ENCODE measurements at places on chromosomes 12 and 14.

GRCh38 chr14:89407856-89408255 lies 9.2 kb downstream of the FOXN3 start:
- DNase-seq: no peak

DNA sequence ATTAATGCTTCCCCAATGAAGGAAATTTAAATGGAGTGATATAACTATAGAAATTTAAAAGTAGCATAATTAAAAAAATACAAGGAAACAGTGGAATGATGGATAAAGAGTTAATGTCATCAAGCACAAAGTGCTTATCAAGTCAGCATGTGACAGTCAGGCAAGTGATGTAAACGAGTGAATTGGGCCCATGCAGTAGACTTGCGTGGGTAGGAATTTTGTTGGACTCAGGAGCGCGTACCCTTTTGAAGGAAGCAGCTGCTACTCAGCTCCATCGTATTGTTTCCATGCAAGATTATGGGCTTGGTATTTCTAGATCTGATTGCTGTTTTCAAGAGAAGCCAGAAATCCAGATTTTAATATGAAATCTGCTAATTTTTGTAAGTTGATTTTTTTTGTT lies 4.4 kb upstream of the DYRK4 start:
- no peak for DNase-seq

DNA sequence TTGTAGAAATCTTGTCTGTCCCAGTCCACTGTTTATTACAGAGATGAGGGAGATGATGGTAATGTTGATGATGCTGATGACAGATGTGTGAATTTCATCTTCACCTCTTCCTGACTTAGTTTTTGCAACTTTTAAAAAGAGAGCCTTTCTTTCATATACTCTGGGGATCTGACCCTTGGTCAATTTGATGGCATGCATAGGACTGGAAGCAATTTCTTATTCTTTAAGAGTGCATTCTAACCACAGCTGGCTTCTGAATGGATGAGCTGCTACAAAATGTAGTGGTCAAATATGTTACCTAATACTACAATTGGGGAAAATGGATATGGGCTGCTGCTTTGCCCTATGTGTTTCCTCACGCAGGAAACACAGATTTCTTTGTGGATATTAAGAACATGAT lies 80.8 kb downstream of the MYRFL start:
- DNase-seq: no peak

DNA sequence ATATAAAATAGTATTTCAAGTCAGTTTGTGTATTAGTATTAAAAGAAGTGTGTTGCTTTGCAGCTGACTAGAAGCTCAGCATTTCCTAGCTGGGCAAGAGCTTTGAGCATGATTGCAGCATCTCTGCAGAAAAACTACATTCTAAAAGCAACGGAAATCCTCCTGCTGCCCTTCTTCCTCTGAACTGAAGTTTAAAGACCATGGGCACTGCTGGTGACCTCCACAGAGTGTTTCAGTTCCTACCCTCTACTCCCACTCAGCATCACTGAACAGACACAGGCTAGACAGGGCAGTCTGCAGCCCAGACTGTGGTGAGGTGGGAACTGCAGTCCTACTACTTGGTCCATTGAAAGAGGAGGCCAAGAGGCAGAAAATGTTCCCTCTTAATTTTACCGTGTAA lies 59.0 kb downstream of the FAR2 start:
- DNase-seq: no peak

DNA sequence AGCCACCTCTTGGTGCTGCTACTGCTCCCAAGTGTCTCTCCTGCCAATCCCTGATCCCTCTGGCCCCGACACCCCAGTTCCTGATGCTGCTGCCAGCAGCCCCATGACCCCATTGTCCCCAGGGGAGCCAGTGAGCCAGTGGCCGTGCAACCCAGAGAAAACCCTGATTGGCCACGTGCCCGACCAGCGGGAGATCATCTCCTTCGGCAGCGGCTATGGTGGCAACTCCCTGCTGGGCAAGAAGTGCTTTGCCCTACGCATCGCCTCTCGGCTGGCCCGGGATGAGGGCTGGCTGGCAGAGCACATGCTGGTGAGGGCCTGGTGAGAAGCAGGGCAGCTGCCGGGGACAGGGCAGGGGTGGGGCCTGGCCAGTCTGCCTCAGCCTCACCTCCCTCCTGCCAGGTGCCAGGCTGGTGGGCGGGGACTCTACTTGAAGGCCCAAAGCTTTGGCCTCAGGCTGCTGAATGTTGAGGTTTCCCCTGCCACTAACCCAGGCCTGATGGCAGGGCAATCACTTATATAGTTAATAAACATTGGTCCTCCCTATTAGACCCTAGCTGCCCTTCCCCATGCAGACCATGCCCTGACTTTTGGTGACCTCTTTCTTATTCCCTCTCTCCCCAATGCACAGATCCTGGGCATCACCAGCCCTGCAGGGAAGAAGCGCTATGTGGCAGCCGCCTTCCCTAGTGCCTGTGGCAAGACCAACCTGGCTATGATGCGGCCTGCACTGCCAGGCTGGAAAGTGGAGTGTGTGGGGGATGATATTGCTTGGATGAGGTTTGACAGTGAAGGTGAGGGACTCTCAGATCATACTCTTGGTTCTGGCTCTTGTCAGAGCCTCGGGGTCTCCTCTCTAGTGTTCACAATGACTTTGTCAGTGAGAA lies 5.1 kb downstream of the PCK2 start:
- no peak for DNase-seq

DNA sequence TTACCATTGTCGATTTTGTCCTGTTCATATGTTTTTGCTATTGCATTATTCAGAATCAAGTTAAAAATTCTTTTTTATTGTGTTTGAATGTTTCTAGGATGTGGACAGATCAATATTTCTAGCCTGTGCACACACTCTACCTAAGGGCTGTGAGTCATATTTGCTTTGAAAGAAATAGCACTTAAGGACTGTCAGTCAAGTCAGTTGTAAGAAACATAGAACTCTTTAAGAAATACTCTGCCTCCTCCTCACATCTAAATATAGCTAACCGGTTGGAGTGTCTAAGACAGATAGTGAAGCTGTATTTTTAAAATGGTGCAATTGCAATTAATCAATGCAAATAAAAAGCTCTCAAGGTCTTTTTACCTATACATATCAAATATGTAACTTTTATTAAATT lies 17.9 kb upstream of the MGST1 start:
- no peak for DNase-seq

DNA sequence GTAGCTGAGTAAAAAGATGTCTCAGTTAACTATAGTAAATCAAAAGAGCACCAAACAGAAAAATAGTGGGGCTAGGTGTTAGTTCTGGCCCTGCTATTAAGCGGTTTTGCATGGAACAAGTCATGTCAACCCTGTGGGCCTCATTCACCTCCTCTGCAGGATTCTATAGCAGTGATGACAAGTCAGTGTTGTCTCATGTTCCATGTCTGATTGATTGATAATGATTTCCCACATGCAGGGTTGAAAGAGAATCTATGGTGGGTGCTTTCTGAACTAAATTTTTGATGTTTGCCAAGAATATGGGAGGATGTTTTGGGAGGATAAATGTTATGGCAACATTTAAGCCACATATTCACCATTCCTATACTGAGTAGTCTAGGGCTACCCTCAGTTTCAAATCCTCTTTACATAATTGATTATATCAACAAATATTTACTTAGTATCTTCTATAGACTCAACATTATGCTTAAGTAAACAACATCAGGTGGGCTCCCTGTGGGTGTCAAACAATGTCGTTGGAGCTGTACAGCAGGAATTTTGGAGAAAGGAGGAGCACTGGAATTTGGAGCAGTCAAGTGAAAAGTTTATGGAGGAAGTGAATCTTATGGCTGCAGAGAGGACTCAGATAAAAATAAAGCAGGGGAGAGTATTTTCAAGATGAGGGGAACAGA lies 48.6 kb downstream of the IRAK3 start:
- DNase-seq: no peak

- DNase-seq: no peak
These were observed 628.6 kb downstream of the NRXN3 start for GRCh38 chr14:78798757-78799156.

GRCh38 chr14:55614304-55614703 lies 34.3 kb downstream of the KTN1 start:
- no peak for DNase-seq

GRCh38 chr14:40733206-40733605 lies 873.5 kb upstream of the LRFN5 start:
- DNase-seq: no peak

DNA sequence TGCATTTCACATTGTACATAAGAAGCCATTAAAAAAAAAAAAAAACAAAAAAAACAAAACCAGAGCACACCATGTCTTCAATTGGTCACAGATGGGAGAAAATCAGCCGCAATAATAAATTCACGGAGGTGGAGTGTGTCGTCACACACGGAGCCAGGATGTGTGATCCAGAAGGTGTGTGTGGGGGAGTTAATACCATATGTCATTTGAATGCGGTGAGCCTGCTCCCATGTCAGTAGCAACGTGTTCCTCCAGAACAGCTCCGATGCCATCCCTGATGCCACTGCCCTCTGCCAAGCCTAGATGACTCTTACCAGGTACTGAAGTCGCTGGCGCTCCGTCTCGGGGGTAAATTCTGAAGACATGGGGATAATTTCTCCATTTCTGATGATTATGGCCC lies 197.8 kb downstream of the PPM1H start:
- no peak for DNase-seq

DNA sequence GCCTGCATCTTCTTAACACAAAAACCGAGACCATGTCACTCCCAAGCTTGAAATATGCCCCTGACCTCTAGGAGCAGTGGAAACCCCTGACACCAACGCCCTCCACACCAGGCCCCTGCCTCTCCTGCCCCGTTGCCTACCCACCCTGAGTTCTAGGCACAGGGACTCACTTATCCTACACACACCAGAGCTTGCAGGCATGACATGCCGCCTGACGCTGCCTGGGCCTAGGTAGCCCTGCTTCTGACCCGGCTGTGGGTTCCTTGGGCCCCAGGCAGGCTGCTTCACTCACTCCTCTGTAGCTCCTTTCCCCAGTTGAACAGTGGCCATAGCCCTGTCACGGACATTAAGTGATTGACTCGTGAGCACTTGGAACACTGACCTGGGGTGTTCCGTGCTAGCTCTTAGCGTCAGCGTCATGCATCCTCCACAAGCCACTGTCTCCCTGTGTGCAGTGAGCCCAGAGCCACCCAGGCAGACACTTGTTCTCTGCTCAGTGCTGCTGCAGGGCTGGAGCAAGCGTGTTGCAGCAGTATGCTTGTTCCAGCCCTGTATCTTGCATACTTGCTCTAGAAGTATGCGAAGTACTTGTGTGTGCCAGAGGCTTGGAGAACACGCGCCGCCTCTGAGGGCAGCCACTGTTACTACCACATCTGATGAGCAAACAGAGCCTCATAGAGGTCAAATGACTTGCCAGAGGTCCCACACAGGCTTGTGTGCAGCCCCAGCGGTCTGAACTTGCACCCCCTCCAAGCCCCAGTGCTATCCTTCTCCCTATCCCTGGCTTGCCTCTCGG lies 15.6 kb downstream of the OTUB2 start:
- no peak for DNase-seq

GRCh38 chr12:104466709-104467345 lies 10.1 kb downstream of the CHST11 start:
- DNase-seq: no peak

DNA sequence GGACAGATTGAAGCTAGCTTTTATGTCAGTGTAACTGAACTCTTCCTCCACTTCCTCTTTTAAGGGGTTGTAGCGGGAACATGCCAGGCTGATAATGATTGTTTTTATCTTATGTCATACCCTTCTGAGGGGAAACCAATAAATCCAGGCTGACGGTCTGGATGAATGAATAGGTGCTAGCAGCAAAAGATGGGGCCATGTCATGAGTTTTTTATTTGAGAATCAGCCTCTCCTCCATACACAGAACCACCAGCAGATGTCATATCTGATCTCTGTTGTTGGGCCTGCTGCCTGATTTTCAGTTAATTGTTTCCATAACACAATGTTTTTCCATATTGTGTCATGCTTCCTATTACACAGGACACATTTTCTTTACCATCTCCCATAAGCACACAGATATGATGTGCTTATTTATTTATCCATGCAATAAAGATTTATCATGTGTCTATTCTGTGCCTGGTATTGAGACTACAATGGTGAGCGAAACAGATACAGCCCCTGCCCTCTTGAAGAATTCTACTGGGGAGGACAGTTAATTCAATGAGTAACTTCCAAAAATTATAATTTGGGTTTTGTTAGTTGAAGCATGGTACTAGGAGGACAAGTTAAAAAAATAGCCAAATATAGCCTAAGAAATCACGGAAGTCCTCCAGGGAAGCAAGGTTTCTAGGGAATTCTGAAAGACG lies 33.6 kb upstream of the CRY1 start:
- DNase-seq: peak; percentile 39

- DNase-seq: no peak
These were observed 77.3 kb downstream of the HELB start for GRCh38 chr12:66379616-66380015.

GRCh38 chr14:83473416-83474235 lies 1940.0 kb upstream of the SEL1L start:
- no peak for DNase-seq

DNA sequence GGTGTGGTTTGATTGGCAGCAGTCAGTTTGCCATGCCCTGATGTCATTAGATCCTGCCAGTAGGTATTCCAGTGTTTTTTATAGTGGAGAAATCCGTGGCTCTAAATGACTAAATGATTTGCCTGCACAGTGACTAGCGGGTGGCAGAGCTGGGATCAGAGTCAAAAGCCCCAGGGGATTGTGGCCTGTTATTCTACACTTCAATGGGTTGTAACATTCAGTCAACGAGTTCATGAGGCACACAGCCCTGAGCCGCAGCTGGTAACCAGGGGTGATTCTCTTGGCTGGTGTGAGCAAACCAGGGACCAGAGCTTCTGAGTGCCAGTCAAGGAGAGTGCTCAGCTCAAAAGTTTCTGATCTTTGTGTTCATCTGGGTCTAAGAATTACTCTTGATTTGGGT lies 1.8 kb downstream of the MYH6 start:
- no peak for DNase-seq

GRCh38 chr14:81446279-81447007 lies 46.3 kb upstream of the STON2 start:
- no peak for DNase-seq

DNA sequence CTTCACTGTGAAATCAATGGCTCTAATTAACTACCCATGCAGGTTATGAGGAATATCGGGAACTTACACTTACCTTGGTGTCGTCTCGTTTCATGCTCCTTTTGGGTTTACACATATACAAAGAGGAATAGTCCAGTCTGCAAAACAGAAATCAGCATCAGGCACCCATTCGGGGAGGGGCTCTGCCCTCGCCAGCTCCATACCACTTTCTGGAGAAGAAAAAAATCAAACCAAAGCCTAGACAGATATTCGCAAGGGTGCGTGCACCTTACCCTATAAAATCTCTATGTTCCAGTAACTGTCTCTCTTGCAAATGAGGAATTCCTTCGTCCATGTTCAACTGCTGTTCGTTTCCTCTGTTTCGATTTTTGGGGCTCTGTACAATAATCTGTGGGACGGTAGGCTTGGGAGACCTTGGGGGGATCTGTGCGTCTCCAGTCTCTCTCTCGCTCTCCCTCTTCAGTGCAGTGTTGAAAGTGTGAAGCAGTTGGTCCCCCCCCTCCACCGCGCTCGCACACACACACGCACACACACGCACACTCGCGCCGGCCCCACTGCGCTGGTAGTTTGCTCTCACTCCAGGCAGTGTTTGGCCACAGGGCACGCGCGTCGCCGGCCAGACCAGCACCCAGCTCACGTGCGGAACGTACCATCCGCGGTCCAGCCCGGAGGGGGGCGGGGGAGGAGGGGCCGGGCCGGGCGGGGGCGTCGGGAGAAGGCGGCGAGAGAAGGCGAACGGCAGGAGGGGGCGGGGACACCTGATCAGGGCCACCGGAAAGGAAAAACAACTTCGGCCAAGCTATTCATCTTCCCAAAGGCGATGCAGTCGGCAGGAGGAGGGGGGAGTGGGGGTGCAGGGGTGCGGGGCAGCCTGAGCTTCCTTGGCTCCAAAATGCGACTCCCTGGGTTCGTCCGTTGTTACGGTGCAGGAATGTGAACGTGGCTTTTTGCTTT lies at the start of gene BHLHE41:
Gene BHLHE41, minus strand, starts transcription at position 592 of the 954 bp plus-strand sequence. Its CDS starts 258 bp downstream, at position 334.
- no peak for DNase-seq

Measured in NCI-H187 treated with DMSO at 0.1 percent for 48 hours (cell line).